ENCODE measurements at places on chromosomes 16 and 17.

DNA sequence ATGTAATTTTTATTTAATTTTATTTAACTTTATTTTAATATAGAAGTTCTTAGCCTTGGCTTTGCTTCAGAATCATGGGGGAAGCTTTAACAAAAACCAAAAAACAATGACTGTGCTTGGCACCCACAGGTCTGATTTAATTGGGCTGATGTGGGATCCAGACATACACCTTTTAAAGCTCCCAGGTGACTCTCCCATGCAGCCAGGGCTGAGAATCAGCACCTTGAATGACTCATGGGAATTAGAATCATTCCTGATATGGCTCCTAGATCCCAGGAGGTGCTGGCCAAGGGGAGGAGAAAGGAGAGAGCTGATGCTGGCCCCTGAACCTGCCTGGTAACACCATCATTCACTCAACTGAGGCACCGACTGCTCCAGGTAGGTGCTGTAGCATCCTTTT, 240.7 kb downstream of the PARN start:
- DNase-seq, result no peak

DNA sequence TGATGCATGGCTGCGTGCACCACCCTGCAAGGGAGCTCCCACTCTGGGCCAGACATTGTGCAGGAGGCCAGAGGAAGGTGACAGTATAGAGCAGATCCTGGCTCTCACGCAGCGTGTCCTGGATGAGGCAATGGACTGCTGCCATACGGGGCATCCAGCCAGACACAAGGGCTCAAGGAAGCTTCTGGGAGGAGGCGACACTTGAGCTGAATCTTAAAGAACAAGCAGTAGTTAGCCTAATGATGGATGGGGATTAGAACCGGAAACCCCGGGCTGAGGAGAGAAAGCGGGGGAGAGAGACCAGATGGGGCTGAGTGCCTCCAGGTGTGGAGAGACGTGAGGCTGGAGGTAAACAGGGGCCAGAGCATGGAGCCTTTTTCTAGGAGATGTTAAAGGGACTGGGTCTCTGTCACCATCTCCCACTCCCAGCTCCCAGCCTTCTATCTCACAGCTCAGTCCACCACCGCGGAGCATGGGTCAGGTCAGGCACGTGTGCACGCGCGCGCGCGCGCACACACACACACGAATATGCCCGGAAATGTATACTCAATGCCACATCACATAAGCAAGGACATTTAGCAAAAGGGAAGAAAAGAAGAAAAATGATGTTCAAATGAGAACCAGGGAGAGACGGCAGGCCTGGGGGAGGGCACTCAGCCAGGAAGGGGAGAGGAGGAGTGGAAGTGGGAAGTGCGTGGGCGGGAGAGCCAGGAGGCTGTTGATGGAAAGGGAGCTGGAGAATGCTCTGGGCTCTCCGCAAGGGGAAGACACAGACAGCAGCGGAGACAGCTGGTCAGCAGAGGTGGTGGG, 46.3 kb downstream of the CCDC42 start:
- no peak for DNase-seq

DNA sequence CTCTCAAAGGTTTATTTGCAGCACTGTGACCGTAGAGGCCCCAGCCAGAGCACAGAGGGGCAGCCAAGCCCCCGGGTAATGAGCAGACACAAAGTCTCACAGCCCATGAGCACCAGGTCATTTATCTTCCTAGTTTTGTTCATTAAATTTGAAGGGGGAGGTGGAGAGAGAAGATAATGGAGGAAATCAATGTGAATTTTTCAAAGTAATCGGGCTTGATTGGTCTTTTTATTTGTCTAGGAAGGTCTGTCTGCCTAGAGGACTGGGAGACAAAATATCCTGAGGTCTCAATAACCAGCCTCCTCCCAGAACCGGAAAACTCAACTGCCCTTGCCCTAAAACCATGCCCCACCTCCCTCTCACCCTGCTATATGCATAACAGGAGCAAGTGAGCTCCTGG, 189.0 kb downstream of the SLC39A11 start:
- no peak for DNase-seq

- peak; percentile 55 for DNase-seq
These were observed 1.1 kb downstream of the KIF1C start for GRCh38 chr17:4998732-4999429.

GRCh38 chr17:48187872-48188608, 80.5 kb downstream of the SNX11 start:
- no peak for DNase-seq

GRCh38 chr17:72117535-72118334, 3.1 kb upstream of the SOX9 start:
- no peak for DNase-seq

DNA sequence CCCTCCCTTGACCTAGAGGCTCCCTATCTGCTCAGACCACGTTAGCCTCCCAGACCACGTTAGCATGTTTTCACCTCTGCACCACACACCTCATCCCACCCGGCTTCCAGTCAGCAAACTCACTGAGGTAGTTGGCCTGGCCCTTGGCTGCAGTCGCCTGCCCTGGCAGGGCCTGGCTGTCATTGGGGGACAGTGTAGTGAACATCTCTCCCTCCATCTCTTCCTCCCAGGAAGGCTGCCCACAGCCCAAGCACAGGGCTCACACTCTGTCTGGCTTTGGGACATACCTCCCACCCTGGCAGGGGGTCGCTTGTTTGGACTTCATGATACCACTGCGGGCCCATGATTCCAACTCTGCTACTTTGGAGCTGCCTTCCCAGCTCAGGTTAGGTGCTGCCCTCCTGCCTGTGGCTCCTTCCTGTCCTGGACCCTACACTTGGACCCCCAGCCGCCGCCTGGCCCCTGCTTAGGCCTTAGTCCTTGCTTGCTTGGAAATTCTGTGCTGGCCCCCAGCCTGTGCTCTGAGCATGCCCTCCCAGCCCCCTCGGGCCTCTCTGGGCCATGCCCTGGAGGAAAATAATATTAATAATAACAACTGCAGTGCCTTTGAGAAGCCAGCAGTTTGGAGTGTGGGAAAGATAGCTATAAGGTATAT, 167.7 kb downstream of the COPRS start:
- DNase-seq, result no peak

DNA sequence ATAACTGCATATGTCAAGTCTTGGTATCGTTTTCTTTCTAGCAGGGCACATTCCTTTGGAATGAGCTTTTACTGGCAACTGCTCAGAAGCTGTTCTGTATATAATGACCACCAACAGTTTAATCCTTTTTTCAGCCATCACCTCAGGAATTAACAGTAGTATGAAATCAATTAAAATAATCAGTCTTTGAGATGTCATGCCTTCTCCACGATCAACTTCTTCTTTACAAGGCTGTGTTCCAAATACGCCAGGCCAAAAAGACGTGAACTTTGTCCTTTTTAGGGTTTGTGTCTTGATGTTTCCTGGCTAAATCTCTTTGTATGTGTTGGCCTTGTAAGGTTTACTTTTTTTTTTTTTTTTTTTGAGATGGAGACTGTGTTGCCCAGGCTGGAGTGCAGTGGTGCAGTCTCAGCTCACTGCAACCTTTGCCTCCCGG, 54.9 kb downstream of the ABCC1 start:
- DNase-seq, result no peak

- DNase-seq, result no peak
These were observed 16.2 kb downstream of the KIF19 start for GRCh38 chr17:74342224-74342623.

GRCh38 chr17:37322826-37323561, 52.8 kb upstream of the C17orf78 start:
- DNase-seq, result no peak

- no peak for DNase-seq
These were observed 238.0 kb downstream of the PHKB start for GRCh38 chr16:47699106-47699505.

- no peak for DNase-seq
These were observed 11.4 kb upstream of the DOC2B start for GRCh38 chr17:192666-193425.

DNA sequence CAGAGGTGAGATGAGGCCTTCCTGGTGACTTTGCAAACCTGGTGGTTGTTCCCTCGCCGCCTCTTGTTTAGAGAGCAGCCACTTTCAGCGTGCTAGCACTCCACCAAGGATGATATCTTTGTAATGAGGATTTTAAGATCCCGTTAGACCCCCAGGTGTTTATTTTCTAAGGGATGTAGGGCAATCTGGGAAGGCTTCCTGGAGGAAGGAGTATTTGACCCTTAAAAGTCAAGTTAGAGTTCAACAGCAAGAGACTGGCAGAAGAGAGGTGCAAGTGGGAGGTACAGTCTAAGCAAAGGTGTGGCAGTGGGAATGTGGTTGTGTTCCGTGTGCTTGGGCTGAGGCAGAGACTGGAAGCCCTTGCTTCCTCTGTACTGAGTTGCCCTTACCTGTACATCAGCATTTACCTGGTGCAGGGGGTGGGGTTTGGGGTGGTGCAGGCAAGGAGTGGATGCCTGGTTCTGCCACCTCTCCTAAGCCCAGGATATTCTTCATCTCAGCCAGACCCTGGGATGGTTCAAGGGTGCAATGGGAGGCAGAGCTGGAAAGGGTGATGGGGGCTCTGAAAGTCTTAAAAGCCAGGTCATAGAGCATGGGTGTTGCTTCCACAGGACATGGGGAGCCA, 83.6 kb downstream of the SDR42E1 start:
- no peak for DNase-seq

- no peak for DNase-seq
These were observed 9.3 kb downstream of the PLXDC1 start for GRCh38 chr17:39141915-39142664.

GRCh38 chr16:51389881-51390280, 238.8 kb upstream of the SALL1 start:
- DNase-seq, result no peak

GRCh38 chr16:87017371-87018012, 299.7 kb downstream of the C16orf95 start:
- no peak for DNase-seq

- no peak for DNase-seq
These were observed 60.8 kb upstream of the MED9 start for GRCh38 chr17:17416007-17416399.

GRCh38 chr17:34378664-34379101, 15.7 kb upstream of the CCL1 start:
- DNase-seq, result peak; percentile 41

- DNase-seq, result no peak
These were observed 28.7 kb downstream of the ARHGAP27 start for GRCh38 chr17:45403906-45404490.

DNA sequence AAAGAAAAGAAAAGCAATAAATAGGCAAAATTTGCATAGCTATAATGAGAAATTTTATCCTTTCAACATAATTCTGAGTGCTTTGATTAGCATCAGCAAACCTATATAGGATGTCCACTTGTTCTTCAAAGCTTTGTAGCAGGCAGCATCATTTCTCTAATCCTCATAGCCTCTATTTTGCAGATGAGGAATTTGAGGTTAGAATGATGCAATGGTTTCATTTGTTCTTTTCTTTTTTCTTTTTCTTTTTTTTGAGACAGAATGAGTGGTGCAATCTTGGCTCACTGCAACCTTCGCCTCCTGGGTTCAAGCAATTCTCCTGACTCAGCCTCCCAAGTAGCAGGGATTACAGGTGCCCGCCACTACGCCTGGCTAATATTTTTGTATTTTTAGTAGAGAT, 594.4 kb downstream of the TOX3 start:
- DNase-seq, result no peak

DNA sequence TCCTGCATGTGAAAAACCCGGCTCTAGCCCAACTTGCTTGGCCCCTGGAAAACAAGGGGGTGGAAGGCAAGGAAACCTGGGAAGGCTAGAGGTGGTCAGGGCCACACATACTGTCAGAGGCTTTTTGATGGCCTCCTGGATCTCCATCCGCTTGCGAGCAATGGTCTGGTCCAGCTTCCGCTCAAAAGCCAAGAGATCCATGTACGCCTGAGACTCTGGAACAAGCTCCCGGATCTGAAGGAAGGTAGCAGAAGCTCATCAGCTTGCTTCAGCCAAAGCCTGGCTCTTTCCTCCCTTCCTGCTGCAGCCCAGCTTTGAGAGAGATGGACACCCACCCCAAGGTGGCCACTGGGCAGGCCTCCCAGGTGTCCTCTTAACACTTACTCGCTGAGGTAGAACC, 5.7 kb downstream of the SMARCD2 start:
- no peak for DNase-seq

DNA sequence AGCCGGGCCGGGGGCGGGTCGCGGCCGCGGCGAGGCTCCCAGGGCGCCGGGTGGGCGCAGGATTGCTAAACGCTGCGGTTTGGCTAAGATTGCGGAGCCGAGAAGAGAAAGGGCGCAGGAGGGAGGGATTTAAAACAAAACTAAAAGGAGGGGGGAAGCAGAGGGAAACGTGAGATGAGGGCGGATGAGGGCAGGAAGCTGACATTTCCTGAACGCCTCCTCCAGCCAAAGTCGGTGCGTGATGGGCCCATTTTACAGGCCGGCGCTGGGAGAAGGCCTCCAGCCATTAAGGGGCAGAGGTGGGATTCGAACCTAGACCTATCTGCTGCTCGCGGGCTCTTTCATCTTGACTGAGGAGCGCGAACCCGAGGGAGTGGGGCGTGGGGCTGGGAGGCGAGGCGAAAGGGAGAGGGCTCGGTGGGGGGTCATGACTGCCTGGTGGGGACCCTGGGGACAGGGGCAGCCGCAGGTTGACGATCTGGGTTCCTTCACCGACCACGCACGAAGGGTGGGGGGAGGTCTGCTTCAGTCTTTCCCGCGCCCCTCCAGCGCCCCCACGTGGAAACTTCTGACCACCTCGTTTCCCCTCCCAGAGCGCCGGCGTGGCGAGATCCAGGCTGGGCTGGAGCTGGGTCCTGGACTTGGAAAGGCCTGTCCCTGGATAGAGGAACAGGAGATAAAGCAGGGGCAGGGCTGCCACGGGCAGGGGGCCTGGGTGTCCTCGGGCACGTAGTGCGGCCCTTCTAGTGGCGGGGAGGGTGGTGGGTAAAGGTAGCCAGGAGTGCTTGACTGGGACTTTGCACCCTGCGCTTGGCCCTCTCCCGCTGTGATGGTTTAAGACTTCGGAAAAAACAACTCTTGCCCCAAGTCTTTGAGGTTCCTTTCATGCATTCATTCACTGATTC, 3.8 kb upstream of the TAC4 start:
- peak; percentile 60 for DNase-seq

- no peak for DNase-seq
These were observed 2.8 kb downstream of the TBC1D10B start for GRCh38 chr16:30367349-30368009.

GRCh38 chr16:12255473-12255872, 278.9 kb downstream of the SNX29 start:
- DNase-seq, result no peak

DNA sequence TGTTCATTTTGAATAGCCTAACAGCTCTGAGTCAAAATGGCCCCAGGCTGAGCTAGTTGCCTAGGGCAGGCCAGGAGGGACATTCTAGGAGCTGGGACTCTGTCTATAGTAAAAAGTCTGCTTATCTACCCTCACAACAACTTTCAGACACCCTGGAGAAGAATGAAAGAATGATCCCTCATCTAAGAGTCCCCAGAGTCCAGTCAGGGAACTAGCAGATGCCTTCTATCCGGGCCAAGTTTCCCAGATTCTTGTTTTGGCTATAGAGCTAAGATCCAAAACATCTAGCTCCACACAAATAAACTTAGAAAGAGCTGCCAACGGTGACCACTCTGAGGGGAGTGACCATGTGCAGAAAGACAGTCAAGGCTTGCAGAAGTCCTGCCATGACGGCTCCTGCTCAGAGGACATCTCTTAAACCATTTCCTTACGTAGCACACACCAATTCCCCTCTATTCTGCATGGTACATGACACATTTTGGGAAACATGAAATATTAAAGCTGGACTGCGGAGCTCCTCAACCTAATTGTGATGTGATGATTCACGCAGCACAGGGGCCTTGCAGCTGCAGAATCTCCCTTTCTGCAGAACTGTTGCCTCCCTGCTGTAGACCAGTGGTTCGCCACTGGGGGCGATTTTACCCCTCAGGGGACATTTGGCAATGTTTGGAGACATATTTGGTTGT, 24.2 kb downstream of the FAM20A start:
- no peak for DNase-seq

All from GM12891 (cell line).